ENCODE measurements at places on chromosomes 12 and 14.
A peak's percentile ranks its signal among the peaks of the same experiment; 100 is the strongest.

DNA sequence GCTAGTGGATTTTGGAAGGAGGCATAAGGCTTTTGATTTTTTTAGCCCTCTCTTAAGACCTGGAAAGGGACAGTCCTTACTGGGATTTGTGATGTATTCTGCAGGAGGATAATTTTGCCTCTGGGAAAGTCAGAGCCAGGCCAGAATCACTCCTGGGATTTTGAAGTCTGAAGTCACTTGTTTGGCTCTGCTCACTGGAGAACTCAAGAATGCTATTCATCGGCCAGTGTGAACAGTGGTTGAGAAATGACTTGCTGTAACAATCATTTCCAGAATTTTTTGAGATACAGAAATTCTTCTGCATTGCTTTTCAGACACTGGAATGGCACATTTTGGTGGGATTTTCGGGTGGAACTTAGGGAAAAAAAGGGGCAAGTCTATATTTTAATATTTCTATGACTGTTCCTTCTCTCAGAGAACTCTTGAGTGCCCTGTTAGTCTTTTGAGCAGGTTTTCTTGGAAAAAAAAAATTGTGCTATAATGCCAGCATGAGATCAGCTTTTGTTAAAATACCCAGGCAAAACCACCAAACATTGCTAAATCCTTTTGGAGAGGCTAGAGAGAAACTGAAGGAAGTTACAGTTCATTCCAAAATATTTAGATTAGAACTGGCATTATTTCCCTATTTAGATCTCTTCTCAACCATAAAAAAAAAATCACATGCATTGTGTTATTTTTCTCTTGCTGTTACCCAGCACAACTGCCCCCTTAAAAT, 26.1 kb upstream of the BHLHE41 start:
- no peak for DNase-seq

- no peak for DNase-seq
These were observed 1.7 kb downstream of the BTBD7 start for GRCh38 chr14:93331002-93331727.

DNA sequence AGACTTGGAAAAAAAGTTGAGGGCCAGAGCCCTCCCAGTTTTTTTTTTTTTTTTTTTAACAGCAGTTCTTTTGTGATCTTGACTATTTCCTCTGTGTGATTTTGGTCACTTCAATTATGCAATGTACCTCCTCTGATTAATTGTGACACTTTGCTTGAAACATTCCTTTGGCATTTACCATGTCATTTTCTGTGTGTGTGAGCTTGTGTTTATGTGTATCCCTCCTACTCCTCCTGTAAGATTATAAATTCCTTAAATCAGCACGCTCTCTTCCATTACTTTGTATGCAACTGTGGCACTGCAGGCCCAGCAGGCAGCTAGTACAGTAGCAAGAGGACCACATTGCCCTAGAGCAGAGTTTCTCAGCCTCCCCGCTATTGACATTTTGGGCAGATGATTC, 33.2 kb upstream of the GALNT16 start:
- DNase-seq: no peak

- DNase-seq: no peak
These were observed 167.1 kb downstream of the TTC7B start for GRCh38 chr14:90649083-90649482.

GRCh38 chr14:101123618-101124510, 220.3 kb upstream of the RTL1 start:
- no peak for DNase-seq

GRCh38 chr12:122999986-123000420, 19.5 kb downstream of the ARL6IP4 start:
- DNase-seq: no peak

DNA sequence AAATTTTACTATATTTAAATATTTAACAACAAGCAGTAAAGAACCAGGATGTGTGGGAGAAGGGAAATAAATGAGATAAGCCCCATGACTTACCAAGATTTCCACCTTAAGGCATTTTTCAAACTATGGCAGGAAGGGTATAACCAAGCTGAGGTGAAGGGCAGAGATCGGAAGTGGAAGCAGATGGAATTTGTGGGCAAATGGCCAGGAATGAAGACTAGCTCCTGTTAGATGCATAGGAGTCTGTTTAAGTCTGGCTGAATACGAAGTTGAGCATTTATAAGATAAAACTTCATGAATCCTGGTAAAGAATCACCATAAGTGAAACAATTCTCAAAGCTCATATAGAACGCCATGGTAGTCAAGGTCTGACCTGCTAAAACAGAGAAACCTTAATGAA, 163.5 kb downstream of the DIO2 start:
- no peak for DNase-seq

- no peak for DNase-seq
These were observed 354.8 kb downstream of the AEBP2 start for GRCh38 chr12:19794116-19794515.

DNA sequence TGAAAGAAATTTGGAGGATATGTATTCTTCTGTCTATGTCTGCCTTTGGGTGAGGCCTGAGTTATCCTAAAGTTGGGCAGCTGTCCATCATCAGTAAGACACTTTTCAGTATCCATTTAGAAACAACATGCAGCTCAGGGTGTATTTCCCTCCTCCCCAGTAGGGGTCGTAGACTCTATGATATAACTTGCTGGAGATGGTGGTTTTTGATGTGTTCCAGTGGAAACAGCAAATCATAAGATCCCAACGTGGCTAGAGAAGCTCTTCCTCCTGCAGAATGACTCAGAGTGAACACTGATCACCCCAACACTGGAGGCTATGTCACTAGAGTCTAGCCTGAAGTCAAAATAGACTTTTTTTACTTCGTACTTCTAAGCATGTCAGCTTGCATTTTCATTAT, 331.6 kb upstream of the STXBP6 start:
- no peak for DNase-seq

GRCh38 chr14:68556253-68556652, 236.6 kb downstream of the ZFP36L1 start:
- DNase-seq: no peak

DNA sequence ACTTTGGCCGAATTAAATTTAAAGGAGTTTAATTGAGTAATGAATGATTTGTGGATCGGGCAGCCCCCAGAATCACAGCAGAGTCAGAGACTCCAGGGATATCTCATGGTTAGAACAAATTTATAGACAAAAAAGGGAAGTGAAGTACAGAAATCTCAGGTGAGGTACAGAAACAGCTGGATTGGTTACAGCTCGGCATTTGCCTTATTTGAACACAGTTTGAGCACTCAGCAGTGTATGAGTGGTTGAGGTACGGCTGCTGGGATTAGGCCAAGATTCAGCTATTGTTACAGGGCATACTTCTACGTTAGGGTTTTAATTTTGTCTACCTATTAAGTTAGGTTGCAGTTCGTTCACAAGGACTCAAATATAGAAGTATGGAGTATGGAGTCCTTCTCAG, 23.3 kb downstream of the CCDC38 start:
- DNase-seq: no peak

DNA sequence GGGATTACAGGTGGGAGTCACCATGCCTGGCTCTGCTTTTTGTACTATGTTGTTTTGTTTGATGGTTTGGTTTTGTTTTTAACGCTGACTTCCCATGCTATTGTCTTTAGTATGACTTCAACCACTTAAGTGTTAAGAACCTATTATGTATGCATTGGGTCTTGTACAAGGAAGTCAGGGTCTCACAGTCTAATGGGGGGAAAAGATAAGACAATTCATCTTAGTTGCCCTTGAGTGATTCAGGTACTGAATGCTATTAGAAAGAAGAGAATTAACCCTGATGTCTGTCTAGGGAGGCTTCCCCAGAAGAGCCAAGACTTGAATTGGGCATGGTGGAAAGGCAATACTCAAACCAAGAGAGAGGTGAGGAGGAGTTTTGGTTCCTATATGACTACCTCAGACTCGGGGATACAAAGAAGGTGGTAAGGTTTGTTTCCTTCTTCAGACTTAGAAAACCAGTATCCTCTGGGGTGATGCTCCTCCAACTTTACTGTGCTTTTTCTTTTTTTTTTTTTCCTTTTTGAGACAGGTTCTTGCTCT, 64.6 kb downstream of the SUSD6 start:
- DNase-seq: no peak

DNA sequence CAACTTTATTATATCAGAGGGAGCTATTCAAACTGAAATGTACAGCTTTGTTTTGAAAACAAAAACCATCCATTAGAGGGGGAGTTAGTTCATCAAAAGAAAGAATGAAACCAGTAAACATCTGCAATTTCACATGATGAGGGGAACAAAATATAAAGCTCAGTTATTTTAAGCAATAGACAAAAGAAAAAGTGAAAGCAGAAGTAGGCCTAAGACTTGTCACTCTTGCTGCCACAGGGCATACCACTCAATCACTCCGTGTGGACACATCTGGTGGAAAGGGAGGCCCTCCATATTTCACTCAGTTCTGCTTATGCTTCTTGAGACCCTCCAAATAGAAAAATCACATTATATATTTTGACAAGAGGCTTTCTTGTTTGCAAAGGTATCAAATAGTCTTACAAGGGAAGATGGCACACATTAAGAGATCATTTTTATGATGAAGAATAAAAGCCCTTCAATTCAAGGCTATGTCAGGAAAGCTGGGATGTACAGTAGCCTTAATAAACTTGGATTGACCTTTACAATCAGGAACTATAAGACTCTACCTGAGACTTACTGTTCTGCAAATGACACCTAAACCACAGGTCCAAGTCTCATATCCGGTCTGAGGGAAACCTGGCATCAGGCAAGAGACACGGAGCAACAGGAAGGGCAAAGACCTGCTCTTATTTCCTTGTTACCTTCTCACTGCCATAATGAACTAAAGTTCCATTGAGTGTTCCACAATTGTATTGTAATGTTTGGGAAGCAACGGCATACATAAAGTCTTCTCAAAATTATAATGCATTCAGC, 222.5 kb upstream of the GRIP1 start:
- no peak for DNase-seq

DNA sequence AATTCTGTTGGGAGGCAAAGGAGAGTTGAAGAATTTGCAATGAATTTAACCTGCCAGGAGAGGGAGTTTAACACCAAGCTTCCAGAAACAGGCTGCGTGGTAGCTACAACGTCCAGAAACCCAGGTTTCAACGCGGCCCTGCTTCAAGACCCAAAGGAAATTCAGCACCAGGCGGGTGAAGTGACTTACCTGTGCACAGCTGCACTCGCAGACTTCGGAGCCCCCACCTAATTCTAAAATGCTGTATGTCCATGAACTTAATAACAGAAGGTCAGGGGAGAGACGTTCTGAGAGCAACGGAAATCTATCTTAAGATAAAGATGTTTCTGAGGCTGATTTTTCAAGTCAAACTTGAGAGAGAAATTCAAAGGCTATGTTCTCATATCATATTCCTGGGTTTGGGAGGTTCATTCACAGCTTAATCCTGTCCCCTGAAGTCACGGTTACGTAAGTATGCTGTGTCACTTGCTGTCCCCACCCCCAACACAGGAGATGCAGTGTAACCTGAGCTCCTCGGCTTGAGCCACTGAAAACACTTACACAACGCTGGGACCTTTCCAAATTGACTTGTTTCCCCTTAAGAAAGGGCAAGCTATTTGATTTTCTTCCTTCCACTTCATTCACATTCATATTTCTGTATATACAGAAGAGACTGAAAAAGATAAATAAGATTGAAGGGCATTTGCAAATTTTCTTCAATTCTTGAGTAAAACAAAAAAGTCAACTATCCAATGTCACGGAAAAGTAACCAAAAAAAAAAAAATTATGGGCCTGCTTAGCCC, 22.7 kb downstream of the CLIP1 start:
- peak; percentile 63 for DNase-seq

- no peak for DNase-seq
These were observed 47.8 kb upstream of the OR5AU1 start for GRCh38 chr14:21203470-21204166.

GRCh38 chr12:96321941-96322340, 78.3 kb downstream of the CDK17 start:
- no peak for DNase-seq

DNA sequence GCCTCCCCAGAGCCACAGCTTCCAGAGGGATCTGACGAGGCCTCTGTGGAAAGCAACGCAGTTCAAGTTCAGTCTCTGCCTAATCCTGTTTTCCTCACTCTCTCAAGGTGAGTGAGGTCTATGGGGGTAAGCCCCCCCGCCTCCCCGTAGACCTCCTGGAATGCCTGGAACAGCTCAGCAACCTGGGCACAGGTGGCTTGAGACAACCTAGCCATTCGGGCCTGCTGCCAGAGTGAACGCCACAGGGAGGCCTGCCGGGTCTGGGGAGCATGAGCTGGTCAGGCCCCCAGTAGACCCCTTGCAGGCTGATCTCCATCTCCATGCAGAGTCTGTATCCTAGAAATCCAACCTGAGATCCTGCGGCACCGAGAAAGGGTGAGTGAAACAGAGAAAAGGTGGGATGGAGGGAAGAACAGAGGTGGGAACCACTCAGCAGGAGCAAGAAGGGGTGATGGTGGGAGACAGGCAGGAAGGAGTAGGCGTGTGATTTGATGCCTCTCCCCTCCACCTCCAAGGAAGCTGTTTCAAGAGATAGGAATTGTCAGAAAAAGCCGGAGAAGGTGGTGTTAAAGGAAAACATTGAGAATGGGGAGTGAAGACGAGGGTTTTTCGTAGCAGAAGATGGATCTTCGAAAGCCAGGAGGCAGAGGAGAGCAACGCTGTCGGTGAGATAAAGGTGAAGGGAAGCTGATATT, 123.1 kb upstream of the PRMT8 start:
- no peak for DNase-seq

GRCh38 chr14:103770902-103771301, 55.3 kb downstream of the ZFYVE21 start:
- no peak for DNase-seq

DNA sequence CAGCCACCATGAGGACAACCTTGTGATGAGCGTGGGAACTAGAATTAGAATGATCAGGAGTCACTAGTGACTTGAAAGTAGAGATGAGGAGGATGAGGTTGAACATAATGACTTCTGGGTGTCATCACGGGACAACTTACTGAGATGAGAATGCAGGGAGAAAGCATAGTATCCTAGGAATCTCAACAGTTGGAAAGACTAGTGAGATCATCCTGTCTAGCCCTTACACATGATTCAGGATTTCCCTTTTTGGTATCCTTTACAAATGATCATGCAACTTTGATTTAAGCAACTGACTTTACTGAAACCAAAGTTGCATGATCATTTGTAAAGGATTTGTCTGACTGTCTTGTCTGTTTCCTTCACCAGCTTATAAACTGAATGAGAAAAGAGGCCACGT, 51.8 kb upstream of the HIF1A start:
- no peak for DNase-seq

GRCh38 chr14:69657950-69658355, 46.6 kb downstream of the SUSD6 start:
- no peak for DNase-seq

DNA sequence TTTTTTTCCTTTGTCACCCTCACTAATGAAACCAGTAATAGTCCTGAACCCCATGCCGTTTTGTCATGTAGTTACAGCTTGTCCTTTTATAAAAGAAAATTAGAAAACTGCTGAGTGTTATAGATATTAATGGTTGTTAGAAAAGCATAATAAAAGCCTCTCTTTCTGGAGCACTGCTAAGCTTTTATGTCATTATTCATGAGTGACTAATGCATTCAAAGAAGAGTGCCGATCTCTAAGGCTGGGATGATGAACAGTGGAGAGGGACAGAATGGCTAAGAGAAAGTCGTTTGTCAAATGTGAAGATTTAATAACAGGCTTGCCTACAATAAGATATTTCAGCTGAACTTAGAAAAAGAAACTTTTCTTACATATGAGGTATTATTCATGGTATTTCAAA, 121.6 kb downstream of the MGAT4C start:
- no peak for DNase-seq

Measured in central memory CD4-positive, alpha-beta T cell (primary cell).